ENCODE measurements at places on chromosomes 3 and 15. TPM values are rescaled to one million over a fixed set of nuclear protein-coding genes. Genes with fewer than 3 reads are reported as not detected.

- DNase-seq, result no peak
Measured at GRCh38 chr3:197700095-197700494, 36.6 kb downstream of the RUBCN start.

DNA sequence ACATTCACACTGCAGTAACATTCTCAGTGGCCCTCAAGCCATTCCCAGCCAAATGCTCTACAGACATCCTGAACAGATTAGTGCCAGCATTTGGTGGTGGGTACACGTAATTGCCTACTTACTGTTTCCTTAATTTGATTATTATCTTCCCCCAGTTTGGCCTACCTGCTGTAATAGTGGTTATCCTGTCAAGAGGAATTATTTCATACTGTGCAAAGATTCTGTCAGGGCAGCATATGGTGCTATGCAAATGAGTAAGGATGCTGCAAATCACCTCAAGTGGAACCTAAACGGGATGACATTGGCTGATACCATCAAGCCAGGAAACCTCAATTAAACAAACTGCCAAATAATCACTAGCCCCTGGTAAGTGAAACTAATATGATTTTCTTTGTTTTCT is 88.7 kb downstream of the SEMA6D start:
- DNase-seq, result no peak

- no peak for DNase-seq
Measured at GRCh38 chr15:69060744-69061143, 46.2 kb downstream of the NOX5 start.

- DNase-seq, result no peak
Measured at GRCh38 chr3:38542401-38543298, 46.5 kb downstream of the EXOG start.

DNA sequence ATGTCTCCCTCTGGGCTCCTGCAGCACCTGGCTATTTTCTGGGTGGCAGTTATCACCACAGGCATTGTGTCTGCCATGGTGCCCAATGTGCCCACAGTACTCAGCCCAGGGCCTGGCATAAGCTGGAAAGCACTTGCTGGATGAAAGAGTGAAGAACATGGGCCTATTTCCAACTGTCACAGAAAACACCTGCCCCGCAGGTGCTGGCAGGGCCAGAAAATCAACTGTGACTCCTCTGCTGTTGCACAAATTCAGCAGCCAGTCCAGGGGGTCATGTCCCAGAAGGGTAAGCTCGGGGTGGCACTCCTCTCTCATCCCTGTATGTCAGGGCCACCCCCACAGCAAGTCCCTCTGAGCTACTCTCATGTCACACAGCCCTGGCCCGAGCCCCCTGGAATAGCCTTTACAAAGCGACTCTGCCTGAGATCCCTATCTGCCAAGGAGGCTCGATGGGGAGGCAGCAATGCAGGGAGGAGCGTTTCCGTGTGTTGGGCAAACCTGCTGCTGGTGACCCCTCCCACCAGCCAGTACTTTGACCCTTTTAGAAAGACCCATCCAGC is 16.9 kb downstream of the ITIH3 start:
- DNase-seq, result no peak

GRCh38 chr3:194494951-194495374 is 8.2 kb upstream of the ATP13A3 start:
- no peak for DNase-seq

- DNase-seq, result no peak
Measured at GRCh38 chr3:115624029-115624741, 875 bp downstream of the GAP43 start.

DNA sequence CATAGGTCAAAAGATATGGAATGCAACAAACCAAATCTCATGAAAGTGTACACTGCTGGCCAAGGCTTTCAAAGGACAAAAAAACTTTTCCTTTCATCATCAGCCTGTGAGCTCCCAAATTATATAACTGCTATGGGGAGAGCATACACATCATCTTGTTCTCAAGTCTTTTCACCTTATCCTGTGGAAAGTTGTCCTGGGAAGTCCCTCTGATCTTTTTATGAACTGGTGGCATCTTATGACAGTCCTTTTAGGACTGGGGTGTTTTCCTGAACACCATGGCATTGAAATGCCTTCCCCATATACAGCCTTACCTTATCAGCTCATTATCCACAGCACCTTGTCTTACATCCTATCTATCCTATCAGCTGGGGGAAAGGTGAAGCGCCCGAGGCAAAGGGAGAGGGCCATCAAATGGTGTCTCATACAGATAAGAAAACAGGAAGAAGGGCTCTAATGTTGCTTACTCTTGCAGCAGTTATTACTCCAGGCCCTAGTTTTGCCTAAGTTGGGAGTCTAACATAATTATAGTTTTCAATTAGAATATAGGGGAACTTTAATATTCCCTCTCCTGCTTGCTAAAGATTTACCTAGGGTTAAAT is 61.5 kb upstream of the GOLIM4 start:
- DNase-seq, result no peak

GRCh38 chr3:125140011-125140817 is 72.3 kb downstream of the SLC12A8 start:
- DNase-seq, result no peak

GRCh38 chr3:111285694-111286093 is 214.1 kb downstream of the NECTIN3 start:
- DNase-seq, result no peak

- DNase-seq, result no peak
Measured at GRCh38 chr3:177358977-177359592, 161.8 kb upstream of the TBL1XR1 start.

GRCh38 chr15:58852347-58852746 is 81.1 kb downstream of the SLTM start:
- DNase-seq, result no peak

DNA sequence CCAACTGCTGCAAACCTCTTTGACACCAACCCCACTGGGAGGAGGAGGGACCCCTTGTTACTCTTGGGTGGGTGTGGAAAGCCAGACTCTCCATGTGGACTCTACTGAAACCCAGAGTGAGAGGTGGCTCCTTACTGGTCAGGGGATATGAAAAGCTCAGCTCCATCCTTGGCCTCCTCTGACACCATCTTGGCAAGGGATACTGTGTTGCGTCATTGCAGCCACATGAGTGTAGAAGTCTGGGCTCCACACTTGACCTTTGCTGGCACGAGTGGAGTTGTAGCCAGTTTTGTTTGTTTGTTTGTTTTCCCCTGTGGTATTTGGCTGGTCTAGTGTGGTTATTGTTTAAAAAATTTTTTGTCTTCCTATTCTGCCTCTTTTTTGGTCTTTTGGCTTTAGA is 289.1 kb downstream of the GAP43 start:
- no peak for DNase-seq

DNA sequence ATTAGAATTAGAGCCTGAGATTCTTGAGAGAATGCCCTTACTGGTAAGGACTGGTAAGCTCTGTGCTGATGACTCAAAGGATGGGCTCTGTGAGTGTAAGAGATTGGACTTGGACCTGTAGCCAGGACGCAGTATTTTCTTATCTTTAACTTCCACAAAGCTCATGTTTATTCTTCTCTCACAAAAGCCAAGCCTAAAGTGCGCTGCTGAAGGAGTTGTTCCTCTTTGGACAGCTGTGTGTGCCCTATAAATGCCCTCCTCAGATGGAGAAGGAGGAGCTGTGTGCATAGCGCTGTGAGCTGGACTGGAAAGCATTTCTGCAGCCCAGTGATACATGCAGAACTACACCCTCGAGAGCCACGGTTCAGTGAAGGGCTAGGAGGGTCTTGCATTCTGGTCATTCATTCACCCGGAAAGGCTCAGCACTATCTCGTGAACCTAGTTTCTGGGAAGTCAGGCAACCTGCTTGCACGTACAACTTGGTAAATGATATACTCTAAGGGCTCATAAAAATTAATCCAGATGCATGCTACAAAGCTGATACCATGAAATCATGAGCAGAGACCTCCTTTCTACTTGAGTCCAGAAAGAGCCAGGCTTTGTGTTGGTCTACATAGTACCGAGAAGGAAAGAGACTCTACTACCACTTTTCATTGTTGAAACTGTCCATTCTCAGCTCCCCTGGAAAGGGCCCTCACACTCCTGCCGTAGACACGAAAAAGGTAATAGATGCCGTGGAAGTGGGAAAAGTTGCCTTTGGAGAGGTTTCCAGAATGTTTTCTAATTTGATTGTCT is 103.0 kb upstream of the TBL1XR1 start:
- peak; percentile 40 for DNase-seq

DNA sequence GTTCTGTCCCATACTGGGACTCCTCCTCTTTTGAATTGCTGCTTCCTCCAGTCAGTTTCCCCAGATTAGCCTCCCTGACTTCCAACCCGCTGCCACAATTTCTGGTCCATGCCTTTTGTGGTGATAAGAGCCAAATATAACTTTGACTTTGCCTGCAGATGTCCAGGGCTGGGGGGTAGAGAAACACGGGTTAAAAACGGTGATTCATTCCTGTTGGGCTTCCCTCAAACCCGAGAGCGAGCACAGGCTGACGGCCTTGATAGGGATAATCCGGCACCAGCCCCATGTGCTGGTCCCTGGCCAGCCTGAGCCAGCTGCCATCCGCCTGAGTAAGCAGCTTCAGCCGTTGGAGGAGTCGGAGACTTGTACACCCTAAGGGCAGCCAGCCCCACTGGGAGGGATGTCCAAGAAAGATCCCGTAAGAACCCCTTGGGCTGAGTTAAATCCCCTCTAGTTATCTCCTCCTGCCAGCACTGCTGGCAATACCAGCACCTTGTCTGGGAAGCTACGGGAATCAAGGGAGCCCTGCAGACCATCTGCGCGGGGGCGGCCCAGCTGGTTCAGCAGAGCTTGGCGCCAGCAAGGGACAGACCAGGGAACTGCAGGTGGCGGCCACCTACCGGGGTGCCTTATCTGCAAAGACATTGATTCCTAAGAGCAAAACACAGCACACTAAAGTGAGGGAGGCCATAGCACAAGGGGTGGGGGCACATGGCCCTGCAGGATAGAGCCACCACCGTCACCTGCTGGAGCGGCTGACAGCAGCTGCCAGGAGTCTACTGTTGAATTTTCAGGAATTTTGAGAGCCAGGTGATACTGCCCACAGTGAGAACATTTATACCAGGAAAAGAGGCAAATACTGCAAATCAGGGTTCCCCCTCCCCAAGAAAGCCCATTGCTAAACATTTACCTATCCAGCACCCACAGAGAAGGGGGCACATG is 18.1 kb downstream of the CSPG4 start:
- no peak for DNase-seq

GRCh38 chr3:35664460-35664919 is 25.2 kb downstream of the ARPP21 start:
- peak; percentile 2 for DNase-seq

- DNase-seq, result no peak
Measured at GRCh38 chr3:194089357-194090177, 46.4 kb upstream of the HES1 start.

- DNase-seq, result peak; percentile 69
Measured at GRCh38 chr3:151265866-151266265, 12.5 kb downstream of the P2RY14 start.

GRCh38 chr3:46626039-46626438 is 13.7 kb downstream of the FAM240A start:
- no peak for DNase-seq

GRCh38 chr3:170632780-170633179 is 46.9 kb upstream of the SLC7A14 start:
- peak; percentile 95 for DNase-seq

DNA sequence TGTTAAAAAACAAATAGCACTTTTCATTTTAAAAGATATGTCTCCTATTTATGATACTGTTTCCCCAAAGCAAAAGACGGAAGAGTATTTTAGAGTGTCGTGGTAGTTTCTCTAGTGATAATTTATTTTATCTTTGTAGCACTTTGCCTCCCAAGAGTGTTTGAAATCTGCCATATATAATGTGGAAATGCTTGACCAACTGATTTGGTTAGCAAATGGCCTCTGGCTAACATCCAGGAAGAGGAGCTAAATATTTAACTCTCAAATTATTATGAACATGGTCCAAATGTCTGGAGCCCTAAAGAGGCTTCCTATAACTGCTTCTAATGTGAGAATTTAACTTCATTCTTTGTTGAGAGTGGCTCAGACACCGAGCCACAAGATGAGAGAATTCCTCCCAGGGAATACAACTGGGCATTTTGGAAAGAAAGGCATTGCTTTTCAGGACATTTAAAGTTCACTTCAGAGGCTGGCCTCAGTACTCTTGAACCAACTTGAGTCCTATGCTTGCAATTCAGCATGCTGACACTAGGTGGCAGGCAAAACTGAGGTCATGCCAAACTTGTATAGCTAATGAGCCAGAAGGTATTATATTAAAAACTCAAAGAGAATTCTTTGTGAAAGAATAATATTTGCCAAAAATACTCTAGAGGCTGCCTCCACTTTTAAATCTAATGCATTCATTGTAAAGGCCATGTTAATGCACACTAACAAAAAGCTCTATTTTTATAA is 104.5 kb downstream of the RARB start:
- no peak for DNase-seq

DNA sequence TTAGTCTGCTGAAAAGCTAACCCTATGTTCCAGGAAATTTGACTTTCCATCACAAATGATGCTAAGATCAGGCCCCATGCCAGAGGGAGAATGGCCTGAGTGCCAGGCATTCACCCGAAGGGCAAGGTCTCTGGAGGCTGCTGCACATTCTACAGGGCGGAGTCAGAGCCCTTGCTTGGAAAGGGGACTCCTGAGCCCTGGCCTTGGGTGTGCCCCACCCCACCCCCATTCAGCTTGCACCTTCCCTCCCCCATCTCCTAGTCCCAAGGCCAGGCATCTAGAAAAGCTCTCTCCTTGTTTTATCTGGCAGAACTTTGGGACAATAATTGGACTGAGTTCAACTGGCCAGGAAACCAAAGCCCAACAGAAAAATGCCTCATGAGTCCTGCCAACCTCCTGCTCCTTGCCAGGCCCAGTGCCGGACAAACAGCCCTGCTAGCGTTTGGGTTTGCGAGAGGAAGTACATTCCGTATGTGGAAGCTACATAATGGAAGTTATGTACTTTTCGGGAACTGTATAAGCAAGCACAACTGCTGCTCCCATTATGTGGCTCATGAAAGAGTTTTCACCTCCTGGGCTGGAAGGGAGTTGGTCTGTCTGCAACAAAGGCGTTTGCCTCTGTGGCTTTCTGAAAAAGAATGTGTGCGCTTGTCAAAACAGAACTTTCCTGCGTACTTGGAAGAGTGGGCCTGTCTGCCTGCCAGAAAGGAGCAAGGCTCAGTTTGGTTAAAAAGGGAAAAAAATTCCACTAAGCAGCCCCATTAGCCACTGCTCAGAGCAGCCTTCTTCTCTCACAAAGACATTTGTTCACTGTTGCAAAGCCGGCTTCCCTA is 321.5 kb upstream of the CTNNB1 start:
- no peak for DNase-seq

GRCh38 chr15:78907577-78907976 is 34.9 kb downstream of the MORF4L1 start:
- DNase-seq, result no peak

- DNase-seq, result no peak
Measured at GRCh38 chr3:10006048-10006761, 19.6 kb upstream of the EMC3 start.

- no peak for DNase-seq
Measured at GRCh38 chr3:67462187-67462586, 192.2 kb downstream of the SUCLG2 start.

- peak; percentile 38 for DNase-seq
Measured at GRCh38 chr15:65249641-65250040, 37.0 kb downstream of the PARP16 start.

TIGIT gene
- total RNA-seq, result 0.85 TPM

SLC22A14 gene
- not detected for total RNA-seq

VIPR1 gene
- 0.29 TPM for total RNA-seq

GOLGA8T gene
- not detected for total RNA-seq

LRRC58 gene
- 19.7 TPM for total RNA-seq

ANKRD63 gene
- total RNA-seq, result not detected

PPM1L gene
- 0.21 TPM for total RNA-seq

SLC51A gene
- total RNA-seq, result not detected

GPR171 gene
- total RNA-seq, result not detected

MIX23 gene
- total RNA-seq, result 71.3 TPM

RNU6-1 gene
- not detected for total RNA-seq

P2RY12 gene
- total RNA-seq, result 0.38 TPM

PLCL2 gene
- total RNA-seq, result 27.8 TPM

CATSPER2 gene
- 2.3 TPM for total RNA-seq

MRAS gene
- 0.45 TPM for total RNA-seq

LDHAL6B gene
- total RNA-seq, result not detected

Data from GM12878 (cell line).